AG08396 (cell line): ENCODE measurements at places on chromosomes 7 and 10.

GRCh38 chr10:43200538-43201390 lies 62.5 kb downstream of the CSGALNACT2 start:
- DNase-seq, result peak; percentile 12

DNA sequence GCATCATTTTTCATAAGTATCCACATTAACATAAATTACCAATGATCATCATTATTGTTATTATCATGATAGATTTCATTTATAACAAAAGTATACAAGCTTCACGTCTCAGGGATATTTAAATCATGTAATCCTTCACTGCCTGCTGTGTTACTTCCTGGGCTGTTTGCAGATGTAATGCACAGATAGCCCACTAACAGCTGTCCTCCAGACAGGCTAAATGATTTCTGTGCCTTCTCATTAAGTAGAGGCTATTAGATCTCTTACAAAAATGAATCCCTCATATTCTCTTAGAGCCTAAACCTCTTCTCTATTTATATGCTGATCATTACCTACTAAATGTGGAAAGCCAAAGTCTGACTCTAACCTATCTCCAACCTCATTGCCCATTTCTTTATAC lies 9.3 kb downstream of the PCLO start:
- DNase-seq, result no peak

GRCh38 chr7:151565541-151565940 lies 45.8 kb upstream of the RHEB start:
- DNase-seq, result no peak

- DNase-seq, result peak; percentile 1
These were observed 9.2 kb downstream of the MAT1A start for GRCh38 chr10:80280071-80280800.

DNA sequence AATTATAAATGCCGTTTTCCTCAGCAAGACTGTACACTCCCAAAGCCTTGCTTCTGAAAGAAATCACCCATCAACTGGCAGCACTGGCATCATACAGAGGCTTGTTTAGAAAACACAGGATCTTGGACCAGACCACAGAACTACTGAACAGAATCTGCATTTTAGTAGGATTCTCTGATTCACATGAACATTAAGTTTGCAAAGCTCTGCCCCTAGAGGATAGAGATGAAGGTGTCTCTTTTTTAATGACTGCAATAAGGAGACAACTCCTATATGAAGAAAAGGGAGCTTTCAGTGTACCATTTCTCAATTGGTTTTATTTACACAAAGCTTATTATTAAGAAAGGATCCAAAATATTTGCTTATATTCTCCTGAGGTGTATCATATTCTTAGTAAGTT lies 172.7 kb downstream of the AGMO start:
- no peak for DNase-seq

DNA sequence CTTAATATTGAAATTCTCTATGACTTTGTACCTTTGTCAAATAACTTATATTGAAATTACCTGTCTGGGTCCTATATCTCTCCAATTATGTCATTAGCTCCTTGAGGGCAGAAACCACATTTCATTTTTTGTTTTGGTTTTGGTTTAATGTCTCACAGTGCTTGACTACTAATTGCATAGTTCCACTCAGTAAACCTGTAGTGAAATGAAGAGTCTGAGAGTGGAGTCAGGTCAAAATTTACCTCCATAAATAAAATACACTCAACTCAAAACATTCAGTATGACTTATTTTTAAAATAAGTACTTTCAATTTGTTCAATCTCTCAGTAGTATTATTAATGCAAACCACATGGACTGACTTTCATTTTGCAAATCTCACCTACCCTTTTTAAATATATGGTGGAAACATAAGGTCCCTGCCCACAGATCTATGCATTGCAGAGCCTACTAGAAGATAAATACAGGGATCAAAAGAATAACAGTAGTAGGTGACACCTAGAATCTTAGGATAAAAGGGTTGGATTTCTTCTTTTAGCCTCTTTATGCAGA lies 32.5 kb downstream of the PDE1C start:
- DNase-seq, result no peak

DNA sequence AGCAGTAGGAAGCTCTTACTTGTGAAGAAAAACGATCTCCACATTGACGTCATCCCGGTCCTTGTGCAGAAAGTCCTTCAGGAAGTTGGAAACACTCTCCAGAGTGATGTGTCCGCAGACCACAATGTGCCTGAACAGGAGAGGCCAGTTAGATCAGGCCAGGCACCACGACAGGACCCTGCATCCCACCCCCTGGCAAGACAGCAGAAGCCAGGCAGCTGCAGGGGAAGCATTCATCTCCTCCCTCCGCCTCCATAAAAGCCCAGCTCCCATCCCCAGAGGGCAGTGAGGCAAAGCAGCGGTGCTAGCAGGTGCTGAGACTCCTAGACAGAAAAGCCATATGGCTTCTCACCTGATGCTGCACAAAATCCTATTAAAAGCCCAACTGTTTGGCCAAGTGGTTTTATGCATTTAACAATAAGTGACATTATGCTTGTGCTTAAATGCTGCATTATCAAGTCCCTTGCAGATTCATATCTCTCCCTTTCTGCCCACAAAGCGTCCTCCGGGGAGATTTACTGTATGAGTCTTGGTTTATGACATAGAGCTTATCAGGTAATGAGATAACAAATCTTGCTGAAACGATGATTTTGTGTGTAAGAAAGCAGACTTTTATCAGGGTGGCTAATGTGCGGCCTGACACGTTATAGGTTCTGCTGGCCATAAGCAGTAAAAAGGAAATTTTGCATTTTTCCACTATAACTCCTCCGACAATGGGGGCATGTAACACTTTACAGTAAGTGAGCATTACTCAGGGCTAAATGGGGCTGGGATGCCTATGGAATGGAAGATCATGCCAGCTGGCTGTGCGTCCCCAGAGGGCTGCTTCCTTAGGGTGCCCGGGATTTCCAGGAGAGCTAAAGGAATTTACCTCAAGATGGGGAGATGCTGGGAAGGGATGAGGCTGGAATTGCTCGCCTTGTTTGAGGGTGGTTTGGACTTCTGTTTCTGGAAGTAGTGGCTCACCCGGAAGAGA lies 546.9 kb downstream of the KCNMA1 start:
- DNase-seq, result no peak

DNA sequence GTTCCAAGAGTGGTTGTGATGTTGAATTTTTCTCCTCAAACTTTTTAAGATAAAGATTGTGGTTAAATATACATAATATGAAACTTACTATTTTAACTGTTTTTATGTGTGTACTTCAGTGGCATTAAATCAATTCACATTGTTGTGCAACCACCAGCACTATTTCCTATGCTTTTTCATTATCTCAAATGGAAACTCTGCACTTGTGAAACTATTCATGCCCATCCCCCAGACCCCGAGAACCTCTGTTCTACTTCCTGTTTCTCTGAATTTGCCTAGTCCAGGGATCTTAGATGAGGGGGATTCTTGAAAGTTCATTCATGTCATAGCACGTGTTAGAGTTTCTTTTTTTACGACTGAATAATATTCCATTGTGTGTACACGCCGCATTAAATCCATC lies 67.0 kb downstream of the WDR37 start:
- no peak for DNase-seq

GRCh38 chr7:108451296-108451848 lies 4.9 kb downstream of the NRCAM start:
- DNase-seq, result no peak

GRCh38 chr7:32893207-32893524 lies 1.6 kb upstream of the KBTBD2 start:
- DNase-seq, result no peak

- no peak for DNase-seq
These were observed 95.4 kb upstream of the KLF14 start for GRCh38 chr7:130829415-130829814.

DNA sequence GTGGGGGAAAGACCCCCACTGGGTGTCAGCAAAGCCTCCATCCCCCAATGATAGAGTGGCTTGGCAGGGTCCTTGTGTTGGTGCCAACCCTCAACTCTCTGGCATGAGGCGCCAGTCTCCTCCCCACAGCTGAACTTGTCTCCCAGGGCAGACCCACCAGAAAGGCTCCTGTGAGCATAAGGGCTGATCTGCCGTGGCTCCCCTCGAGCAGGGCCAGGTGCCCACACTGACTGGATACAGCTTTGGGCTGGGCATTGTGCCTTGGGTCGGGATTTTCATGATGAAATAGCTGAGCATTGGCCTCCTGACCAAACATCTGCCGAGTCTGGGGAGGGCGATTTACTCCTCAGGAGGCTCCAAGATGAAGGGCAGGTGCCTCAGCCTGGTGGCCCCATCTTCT lies 68.1 kb upstream of the NPTX2 start:
- no peak for DNase-seq

- no peak for DNase-seq
These were observed 55.2 kb downstream of the CDK6 start for GRCh38 chr7:92781117-92781720.

- no peak for DNase-seq
These were observed 155.3 kb upstream of the AKR1E2 start for GRCh38 chr10:4670737-4671136.

DNA sequence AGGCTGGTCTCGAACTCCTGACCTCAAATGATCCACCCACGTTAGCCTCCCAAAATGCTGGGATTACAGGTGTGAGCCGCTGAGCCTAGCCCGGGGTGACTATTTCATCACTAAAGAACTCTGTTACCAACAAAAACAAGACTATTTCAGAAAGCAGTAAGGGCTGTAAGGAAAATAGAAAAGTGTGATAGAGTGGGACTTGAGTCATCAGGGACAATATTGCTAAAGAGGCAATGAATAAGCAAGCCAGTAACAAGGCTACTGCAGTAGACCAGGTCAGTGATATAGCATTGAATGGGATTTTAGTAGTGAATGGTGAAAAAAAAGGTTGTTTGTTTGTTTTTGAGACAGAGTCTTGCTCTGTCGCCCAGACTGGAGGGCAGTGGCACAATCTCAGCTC lies 51.7 kb downstream of the SVOPL start:
- no peak for DNase-seq

GRCh38 chr10:69409968-69410367 lies 6.8 kb downstream of the TACR2 start:
- no peak for DNase-seq

- no peak for DNase-seq
These were observed 75.9 kb downstream of the ADARB2 start for GRCh38 chr10:1661416-1661815.

DNA sequence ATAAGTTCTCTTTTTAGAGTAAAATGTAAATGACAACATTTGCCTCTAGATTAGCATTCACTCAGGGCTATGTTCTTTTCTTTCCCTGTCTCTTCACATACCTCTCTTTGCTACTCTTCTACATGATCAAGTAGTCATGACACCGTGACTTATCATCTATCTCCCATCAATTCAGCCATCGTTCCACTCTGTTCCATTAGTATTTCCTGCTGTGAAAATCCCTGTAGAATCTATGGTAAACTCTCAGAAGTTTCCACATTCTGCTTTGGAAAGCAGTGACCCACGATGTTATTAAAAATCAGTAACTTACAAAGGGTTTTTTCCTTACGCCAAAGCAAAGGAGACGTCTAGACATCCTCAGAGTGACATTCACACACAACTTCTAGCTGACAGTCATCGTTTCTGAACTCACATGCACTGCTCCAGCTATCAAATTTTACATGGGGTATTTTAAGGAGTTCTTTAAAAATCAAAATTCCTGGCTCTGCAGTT lies 135.6 kb downstream of the SEMA3C start:
- no peak for DNase-seq

DNA sequence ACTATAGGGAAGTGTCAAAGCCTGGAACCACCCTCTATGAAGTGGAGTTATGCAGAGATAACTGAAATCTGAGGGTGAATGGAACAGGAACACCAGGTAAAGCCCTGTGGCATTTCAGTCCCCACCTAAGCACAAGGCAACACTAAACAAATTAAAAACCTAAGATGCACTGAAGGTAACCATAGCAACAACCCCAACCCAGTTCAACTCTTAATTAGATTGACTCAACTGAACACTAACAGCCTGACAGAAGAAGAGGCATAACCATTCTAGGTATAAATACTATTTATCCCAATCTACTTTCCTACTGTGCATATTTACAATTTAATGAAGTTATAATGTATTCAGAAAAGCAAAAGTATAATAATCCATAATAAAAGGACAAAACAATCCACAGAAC lies 9.2 kb upstream of the GIMAP5 start:
- no peak for DNase-seq

DNA sequence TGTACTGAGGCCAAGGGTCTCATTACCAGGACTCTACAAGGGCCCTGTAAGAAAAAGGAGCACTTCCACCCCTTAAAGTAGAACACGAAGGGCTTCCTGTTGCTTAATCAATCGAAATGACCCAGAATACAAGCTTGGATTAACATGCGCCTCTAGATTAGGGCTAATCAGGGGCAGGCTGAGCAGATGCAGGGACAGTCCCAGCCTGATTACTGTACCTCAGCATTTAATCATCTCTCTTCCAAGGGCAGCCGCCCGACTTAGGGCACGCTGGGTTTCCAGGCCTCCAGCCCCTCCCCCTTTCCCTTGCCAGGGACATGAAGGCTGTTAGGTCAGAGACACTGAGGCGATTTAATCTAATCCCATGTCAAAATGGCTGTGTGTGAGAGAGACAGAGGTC lies 138.6 kb downstream of the NRF1 start:
- no peak for DNase-seq

DNA sequence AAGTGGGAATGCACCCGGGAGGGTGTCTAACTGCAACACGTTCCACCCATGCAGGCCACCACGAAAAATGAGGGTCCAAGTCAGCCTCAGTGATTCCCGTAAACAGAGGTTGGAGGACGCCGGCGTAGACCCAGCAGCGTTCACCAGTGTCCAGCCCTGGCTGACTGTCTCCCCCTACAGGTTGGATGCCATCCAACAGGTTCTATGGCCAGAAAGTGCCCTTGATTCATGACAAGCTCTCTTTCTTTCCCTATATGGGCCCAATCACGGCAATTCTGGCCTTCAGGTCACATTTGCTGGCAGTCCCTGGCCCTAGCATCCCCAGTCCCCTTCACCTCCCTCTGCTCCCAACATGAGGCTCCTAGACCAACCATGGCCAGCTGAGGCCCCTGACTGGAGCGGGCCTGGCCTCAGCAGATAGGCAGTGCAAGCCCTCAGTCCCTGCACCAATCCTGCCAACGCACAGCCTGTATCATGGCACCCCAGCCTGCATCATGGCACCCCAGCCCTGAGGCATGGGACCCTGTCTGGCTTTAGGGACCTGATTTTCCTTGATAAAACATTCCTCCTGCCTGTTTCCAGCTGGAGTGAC lies 227.4 kb downstream of the GRID1 start:
- no peak for DNase-seq

DNA sequence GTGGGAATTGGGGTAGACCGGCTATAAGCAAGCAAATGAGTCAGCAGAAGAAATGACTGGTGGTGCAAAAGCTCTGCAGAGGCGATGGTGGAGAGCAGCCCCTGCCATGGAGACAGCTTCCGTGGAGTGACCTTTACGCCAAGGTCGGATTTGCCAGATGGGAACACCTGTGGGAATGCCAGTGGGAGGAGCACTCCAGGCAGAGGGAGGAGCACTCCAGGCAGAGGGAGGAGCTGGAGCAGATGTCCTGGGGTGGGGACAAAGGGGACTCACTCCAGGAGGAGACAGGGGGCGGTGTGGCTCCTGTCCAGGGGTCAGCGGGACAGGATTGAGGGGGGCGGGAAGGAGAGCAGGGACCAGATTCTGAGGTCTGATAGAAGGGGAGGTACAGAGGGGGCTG lies 258.8 kb upstream of the CTBP2 start:
- DNase-seq, result no peak
